ENCODE measurements at places on chromosomes 3 and 15. TPM values are rescaled to one million over a fixed set of nuclear protein-coding genes. Genes with fewer than 3 reads are reported as not detected.

GRCh38 chr3:142498397-142499180, 50.8 kb upstream of the XRN1 start:
- no peak for DNase-seq

DNA sequence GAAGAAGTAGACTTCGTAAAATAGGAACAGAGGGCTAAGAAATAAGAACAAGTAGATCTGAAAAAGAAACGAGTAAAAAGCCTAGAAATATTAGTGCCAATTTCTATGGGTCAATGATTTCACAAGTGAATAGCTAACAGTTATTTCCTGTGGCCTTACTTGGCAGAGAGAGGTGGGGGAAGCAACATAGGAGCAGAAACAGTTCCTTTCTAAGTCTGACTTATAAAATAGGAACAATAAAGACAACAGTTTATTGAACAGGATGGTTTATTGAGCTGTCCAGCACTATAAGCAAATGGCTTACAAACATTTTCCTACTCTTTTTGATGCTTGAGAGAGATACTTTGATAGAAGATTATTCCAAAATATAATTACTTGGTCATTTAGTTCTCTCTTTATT, 37.9 kb downstream of the AGTR1 start:
- peak; percentile 70 for DNase-seq

DNA sequence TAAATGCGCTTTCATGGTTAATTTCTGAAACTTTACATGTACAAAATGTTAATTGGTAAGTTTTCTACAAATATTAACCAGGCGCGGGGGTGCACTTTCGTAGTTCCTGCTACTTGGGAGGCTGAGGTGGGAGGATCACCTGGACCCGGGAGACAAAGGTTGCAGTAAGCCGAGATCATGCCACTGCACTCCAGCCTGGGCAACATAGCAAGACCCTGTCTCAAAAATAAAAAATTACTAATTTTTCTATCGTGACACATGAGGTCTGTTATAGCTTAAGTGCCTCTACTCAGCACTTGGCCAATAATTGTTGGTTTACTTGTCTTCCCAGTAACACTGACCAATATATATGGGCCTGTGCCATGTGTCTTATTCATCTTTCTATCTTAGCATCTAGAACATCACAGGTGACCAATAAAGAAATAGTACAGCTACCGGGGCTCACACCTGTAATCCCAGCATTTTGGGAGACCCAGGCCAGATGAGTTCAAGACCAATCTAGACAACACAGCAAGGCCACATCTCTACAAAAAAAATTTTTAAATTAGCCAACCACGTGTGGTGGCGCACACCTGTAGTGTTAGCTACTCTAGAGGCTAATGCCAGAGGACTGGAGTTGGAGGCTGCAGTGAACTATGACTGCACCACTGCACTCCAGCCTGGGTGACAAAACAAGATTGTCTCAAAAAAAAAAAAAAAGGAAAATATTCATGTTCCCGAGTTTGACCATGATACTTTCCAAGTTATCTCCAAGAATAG, 6.1 kb downstream of the MSL2 start:
- DNase-seq, result no peak

DNA sequence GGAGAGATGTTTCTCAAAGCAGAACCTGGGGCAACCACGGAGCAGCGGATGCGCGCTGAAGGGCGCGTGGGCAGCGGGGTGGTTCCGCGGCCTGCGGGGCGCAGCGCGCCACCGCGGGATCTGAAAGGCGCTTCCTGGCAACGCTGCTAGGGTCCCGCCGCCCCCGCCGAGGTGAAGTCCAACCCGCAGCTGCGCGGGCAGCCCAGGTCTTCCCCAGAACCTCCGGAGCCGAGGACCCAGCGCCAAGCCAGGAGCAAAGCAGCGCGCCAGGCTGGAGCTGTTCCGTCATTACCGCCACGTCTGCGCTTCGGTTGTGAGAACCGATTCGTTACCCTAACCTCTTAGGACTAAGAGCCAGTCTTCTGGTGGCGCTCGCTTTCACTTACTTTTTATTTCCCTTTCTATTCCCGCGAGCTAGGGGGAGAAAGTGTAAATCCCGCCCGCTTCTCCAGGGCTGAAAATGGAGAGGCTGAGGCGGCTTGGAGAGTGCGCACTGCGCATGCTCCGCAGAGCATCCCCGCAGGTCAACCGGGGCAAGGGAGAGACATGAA, 3.2 kb upstream of the GABRG3 start:
- DNase-seq, result no peak

DNA sequence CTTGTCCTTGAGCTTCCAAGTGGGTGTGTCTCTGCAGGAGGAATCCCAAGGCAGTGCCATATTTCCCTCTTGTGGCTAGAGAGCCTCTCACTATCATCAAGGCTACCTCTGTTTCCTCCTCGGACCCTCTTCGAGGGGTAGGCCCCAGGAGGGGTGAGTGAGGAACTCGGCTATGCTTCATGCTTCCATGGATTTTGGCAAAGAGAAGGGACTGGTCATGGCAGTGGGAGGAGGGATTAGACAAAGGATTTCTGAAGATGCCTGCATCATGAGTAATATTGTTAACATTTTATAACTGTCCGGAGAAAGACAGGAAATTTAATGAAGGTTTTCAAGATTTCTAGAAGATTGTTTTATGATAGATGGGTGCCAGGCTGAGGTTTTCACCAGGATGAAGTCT, 241.5 kb downstream of the CLSTN2 start:
- DNase-seq, result peak; percentile 43

DNA sequence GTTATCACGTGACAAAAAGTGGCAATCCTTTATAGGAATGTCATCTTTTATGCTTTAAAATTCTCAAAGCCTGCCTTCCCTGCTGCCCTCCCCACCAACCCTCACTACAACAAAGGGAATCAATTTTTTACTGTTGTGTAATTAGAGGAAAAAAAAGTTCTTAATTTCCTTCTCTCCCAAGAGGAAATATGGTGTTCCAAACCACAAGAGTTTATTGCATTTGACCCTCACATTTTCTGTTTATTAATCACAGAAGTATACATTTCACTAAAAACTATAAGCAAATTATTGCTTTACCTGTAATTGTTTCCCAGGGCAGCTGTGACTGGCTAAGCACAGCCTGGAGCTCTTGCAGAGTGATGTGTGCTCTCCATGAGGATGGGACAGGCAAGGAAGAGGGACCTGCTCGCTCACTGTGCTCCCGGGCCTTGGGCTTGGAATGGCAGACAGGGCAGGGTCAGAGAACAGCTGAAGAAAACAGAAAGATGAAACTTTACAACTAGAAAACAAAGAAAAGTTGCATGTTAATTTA, 31.3 kb upstream of the ATP10A start:
- DNase-seq, result no peak

PLEKHO2 gene
- 3.9 TPM for total RNA-seq

SST gene
- total RNA-seq, result not detected

COX5A gene
- total RNA-seq, result 219 TPM

ZNF662 gene
- 6.3 TPM for total RNA-seq

CCDC9B gene
- 10.7 TPM for total RNA-seq

SEMA5B gene
- not detected for total RNA-seq
